ENCODE measurements at places on chromosomes 16 and 17.

DNA sequence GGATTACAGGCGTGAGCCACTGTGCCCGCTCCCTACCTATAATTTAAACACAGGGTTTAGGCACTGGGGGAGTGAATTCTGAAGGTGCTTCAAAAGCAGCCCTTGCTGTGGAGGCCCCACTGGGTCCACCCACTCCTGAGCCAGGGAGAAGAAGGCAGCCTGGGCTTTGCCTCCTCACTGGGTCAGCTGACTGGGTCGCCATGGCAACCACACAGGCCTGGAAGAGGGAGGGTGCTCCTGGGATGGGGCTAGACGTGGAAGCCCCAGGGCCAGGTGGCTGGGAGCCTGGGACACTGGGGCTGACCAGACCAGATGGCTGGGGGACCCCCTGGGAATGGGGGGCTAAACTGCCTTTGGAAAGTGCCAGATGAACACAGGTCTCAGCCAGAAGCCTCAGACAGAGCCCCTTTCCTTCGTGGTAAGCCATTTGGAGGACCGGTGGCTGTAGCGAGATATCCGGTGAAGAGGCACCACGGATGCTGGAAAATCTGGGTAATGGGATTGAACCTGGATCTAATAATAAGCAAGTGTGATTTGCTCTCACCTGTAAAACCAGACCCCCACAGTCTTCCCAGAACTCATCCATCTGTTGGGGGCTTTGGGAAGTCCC is 32.9 kb downstream of the TRARG1 start:
- DNase-seq = no peak

DNA sequence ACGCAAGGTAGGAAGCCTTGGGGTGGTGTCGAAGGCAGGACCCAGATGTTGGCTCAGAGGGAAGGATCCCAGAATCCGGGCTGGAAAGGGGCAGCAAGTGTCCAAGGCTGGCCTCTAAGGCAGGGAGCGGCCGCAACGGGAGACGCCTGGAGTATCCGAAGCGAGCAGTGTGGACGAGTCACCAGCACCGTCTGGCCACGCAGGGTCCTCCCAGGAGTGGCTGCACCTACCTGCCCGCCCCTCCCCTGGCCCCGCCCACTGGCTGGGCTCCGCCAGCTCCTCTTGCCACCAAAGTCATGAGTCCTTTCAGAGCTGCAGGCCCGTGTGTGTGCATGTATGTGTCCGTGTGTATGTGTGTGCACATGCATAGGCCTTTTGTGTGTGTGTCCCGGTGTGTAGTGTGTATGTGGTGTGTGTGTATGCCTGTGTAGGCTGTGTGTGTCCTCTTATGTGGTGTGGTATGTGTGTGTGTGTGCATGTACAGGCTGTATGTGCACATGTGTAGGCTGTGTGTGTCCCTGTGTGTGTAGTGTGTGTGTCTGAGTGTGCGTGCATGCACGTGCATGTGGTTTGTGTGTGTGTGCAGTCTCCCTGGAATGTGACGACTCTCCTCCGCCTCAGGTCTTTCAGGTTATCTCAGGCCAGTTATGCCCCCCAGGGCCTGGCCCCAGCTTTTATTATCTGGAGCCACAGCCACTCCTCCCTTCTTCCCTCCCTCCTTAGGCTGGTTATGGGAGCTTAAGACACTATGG is at the start of gene PRSS8:
Gene PRSS8 (minus strand): TSS at position 193 of the 752 bp plus-strand sequence. CDS start 229 bp downstream, outside the sequence.
- no peak for DNase-seq

DNA sequence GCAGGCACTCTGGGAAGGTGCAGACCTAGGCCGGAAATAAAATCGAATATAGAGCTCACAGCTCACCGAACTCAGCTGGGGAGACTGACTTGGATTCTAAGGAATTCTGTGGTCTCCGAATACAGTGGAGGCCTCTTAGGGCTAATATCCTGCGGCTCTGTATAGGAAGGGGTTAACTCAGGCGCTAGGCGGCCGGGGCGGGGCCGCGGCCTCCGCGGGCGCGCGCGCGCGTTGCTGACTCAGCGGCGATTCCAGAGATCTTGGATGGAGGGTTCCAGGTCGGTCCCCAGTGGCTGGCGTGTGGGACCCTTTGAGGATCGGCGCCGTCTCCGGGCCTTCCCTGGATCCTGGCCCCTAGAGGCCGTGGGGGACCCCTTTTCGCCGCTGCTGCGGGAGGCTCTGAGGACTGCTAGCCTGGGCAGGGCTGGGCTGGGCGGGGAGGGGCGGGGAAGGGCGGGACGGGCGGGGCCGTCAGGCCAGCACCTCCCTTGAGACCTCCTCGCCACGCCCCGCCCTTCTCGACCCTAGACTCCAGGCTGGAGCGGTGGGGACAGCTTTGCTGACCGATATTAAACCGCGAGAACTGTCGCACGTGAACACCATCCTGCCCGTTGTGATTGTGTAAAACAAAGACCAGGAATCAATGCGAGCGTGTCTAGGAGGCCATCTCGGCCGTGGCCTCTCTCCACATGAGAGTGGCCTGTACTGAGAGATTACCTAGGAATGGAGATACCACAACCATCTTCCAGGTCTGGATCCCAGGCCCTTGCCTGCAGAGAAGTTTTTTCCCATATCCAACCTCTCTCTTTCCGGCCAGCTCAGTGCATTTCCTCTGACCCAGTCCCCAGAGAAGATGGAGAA is 1.4 kb upstream of the PLEKHH3 start:
- peak; percentile 69 for DNase-seq

GRCh38 chr16:51445250-51445649 is 294.2 kb upstream of the SALL1 start:
- DNase-seq = no peak

DNA sequence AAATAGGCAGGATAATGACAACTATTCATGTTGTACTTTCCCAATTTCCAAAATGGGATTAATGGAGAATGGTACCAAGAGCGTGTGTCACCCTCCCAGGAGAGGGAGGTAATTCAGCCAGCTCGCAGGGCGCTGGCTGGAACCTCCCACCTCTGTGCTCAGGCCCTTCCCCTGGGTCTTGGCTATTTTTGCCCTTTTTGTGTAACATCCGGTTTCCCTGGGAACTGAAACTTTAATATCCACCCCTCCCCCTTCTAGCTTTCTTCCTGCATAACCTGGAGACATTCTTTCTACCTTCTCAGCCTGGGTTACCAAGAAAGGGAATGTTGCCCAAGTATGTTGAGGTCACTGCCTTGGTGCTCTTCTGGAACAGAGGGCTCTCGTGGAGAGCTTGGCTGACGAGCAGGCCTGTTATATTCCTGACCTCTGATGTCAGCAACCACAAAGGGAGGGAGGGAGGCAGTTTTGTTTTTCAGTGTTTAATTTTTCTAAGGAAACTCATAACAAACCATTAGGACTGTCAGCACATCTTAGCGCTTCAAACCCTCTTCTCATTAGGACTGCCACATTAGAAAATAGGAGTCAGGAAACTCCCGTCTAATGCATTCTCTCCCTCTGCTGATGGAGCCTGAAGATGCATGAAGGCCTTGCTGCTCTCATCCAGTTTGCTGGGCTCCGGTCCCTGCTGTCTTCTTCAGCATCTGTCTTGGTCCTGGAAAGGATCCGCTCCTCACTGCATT is 25.6 kb downstream of the ITGB3 start:
- peak; percentile 99 for DNase-seq

- no peak for DNase-seq
Measured at GRCh38 chr17:32191306-32191705, 49.0 kb downstream of the RHOT1 start.

GRCh38 chr17:17842111-17842876 is 5.5 kb upstream of the SREBF1 start:
- no peak for DNase-seq

GRCh38 chr16:50247123-50247905 is 19.0 kb upstream of the ADCY7 start:
- no peak for DNase-seq

GRCh38 chr16:56324406-56324805 is 100.9 kb downstream of the AMFR start:
- DNase-seq = no peak

- DNase-seq = no peak
Measured at GRCh38 chr17:72422204-72422504, 301.3 kb downstream of the SOX9 start.

DNA sequence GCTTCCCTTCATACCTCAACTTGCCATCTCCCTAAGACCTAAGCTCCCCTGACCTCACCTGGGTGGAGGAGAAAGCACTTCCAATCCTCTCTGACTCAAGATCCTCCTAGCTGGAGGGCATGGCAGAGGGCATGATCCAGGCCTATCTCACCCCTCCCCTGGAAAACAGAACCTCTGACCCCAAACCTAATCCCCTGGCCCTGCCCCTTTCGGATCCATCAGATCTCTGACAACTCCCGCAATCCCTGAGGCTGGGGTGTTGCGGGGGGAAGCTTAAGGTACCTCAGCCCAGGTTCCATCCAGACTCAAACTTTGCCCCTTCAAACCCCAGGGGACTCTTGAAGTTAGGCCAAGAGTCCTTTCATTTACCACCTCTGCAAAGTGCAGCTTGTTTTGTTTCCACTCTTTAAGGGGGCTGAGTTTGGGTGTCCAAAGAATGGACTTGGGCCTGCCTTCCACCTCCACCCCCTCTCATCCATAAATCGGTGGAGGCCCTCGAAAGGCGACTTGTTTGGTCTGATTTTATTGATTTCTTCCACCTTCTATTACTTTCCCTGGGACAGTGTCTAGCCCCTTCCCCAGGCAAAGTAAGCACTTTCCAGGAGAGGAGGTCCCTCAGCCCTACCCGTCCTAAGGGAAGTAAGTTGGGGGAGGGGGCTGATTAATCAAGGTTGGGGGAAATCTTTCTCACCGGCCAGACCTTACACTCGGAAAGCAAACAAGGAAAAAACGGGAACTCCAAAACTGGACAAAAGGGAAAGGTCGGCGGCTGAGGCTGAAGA is 2.6 kb downstream of the EPOP start:
- DNase-seq = no peak

DNA sequence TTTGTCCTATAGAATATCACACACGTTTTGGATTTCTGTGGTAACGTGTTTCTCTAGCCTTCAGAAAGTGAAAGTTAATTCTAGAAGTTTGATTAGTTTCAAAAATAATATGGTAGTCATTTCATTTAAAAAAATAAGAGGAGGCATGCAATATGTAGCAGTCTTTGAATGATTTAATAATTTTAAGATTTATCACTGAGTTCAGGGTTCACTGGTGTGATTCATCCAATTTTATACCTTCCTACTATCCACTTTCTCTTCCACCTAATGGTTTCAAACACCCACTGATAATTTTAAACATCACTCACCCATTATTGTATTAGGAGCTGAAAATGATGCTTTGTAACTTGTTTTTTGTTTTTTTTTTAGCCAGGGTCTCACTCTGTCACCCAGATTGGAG is 42.3 kb downstream of the CMC2 start:
- no peak for DNase-seq

DNA sequence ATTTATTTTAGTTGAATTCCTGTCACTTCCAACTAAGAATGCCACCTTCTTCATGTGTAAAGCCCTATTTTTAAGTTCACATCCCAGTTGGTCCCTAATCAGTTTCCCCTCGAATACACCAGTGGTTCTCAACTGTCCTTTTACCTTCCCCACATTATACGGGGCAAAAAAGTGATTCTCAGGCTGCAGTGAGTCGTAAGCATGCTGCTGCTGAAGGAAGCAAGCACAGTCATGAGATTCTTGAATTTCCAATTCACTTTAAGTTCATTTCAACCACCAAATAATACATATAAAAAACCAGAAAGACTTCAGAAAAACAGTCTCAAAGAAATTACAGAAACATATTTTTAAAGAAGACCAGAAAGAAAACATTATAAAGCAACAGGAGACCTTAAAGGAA is 47.9 kb downstream of the UBE2G1 start:
- DNase-seq = no peak

- no peak for DNase-seq
Measured at GRCh38 chr17:29559640-29560039, 7.2 kb downstream of the ABHD15 start.

DNA sequence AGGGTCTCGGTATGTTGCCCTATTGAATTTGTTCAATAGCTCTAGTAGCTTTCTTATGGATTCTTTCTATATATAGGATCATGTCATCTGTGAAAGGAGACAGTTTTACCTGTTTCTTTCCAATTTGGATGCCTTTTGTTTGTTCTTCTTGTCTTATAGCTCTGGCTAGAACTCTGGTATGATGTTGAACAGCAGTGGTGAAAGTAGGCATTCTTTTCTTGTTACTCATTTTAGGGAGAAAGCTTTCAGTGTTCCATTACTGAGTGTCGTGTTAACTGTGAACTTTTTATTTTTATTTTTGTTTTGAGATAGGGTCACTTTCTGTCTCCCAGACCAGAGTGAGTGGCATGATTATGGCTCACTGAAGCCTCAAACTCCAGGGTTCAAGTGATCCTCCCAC is 21.2 kb downstream of the EFCAB5 start:
- DNase-seq = no peak

- DNase-seq = no peak
Measured at GRCh38 chr16:46947900-46948547, 25.4 kb downstream of the DNAJA2 start.

DNA sequence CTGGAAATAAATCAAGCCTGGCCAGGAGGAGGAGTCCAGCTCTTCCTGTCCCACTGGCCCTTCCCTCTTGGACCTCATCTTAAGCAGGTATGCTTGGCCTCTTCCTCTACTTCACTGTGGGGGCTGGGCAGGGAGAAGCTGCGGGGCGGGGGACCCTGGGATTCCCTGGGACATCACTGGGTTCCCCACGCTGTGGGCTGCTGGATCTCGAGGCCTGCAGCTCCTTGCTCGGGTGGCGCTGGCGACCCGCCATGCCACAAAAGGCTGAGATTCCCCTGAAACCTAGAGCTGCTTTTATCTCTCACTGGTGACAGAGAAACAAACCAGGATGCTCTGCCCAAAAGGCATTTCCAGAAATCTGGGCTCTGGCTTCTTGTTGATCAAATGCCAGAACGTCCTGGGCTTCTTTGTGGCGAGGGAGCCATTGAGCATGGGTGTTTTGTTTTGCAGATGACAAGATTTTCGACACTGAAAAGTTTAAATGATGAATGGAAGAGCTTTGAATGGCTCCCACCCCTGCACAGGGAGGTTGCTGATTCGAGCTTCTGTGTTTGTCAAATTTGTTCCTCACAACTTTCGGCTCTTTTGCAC is 8.6 kb upstream of the PGS1 start:
- no peak for DNase-seq

DNA sequence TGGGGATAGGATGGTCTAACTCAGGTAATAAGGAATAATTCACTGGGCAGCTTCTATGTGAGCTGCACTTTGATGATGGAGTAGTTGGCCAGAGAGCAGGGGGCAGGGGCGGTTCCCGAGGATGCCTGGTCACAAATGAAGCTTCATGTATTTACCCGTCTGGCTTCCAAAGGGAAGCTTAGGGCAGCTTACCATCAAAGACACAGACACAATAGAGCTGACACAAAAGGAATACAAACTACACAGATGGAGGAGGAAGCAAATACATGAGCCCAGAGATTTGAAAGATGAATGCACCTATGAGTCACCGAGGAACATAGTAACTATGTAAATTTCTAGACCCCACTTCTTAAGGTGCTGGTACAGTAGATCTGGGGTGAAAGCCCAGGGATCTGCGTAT is 8.7 kb upstream of the EMP2 start:
- no peak for DNase-seq

GRCh38 chr16:86577314-86577971 is 906 bp upstream of the FOXL1 start:
- no peak for DNase-seq

Data from GM04503 (cell line).